Kidney (tissue), 22 donors: ENCODE measurements at places on chromosomes 1 and 21. TPM values are rescaled to one million over a fixed set of nuclear protein-coding genes. Genes with fewer than 3 reads are reported as not detected.

DNA sequence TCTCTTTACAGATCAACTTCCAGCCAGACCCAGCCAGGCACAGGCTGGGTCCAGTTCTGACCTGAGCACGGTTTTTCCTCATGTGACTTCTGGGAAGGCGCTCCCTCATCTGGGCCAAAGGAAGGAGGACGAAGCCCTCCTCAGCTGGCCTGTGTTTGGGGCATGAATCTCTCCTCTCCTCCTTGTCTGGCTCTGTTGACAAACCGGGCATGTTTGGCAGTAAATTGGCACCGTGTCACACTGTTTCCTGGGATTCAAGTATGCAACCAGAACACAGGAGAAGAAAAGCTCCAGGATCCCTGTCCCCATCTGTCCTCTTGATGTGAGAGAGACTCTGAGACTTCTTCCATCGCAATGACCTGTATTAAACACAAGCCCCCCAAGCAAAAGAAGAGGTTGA lies 18.3 kb downstream of the NECAP2 start:
- no peak for DNase-seq

- no peak for DNase-seq
These were observed 3.6 kb downstream of the NHLH2 start for GRCh38 chr1:115837341-115837739.

GRCh38 chr1:160374306-160375110 lies 7.6 kb downstream of the NHLH1 start:
- no peak for DNase-seq

DNA sequence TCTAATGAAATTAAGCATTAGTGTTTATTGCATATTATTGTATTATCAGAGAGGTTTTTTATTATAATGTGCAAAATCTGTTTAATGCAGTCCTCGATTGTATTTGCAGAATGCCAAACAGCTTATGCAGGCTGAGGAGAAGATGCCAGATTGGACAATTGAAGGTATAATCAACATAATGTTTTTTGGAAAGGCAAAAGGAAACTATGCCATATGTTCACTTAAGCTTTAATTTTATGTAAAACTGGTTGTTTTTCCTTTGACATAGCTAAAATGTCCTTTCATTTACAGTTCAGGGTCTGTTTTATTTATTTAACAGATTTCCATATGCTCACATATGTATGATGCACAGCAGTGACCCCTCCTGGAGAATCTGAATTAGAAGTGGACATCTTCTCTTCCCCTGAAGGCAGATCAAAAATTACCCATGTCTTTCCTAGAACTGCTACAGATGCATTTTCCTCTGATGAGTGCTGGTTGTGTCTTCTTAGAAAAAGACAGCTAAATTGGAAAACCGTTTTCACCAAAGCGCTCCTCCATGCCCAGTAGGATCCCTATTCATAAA lies 143.5 kb upstream of the USH2A start:
- DNase-seq, result no peak

- no peak for DNase-seq
These were observed 7.9 kb upstream of the AK5 start for GRCh38 chr1:77273891-77274290.

GRCh38 chr21:31659286-31659535 lies 282 bp upstream of the SOD1 start:
- DNase-seq, result no peak

DNA sequence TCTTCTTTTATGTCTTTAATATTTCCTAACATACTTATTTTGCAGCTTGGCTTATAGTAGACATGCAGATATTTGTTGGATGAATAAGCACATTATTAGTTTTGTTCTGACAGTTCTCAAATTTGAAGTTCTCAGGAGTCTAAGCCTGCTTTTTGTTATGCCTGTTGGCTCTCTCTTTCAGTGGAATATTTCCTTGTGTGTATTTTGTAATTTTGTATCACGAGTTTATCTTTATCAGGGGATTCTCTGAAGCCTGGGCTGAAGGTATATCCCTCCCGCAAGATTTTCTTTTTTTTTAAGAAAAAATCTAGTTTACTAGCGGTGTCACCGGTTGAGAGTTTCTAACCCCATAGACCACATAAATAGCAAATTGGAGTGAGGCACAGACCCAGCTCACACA lies 105.9 kb downstream of the RGL1 start:
- DNase-seq, result no peak

- DNase-seq, result no peak
These were observed 217.7 kb downstream of the CRB1 start for GRCh38 chr1:197485790-197486189.

GRCh38 chr1:219155135-219155534 lies 18.5 kb upstream of the LYPLAL1 start:
- DNase-seq, result no peak

DNA sequence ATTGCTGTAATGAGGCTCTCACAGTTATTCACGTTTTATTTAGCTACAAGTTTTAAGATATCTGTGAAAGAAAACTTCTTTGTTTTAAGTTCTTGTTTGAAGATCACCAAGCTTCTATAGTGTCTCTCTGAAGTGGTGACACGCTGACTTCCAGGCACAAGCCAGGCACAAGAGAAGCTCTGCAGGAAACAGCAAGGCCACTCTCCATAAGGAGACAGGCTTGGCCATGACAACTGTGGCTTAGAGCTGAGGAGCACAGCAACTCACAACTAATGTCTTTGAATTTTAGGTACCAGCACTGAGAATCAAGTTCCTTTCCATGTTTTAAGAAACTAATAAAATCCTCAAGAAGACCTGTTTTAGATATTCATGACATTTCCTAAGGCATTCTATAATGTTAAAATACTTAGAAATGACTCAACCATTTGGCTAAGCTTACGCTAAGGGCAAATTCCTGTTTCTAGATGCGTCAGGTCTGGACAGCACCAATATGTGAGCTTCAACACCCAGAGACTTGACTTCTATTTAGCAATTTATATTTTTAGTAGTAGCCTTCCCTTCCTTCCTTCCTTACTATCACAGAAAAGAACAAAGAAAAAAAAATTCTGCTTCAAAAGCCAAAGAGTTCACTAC lies 40.2 kb downstream of the APP start:
- no peak for DNase-seq

- DNase-seq, result no peak
These were observed 258.8 kb upstream of the NCAM2 start for GRCh38 chr21:20739421-20739820.

GRCh38 chr21:21196087-21196486 lies 197.9 kb downstream of the NCAM2 start:
- DNase-seq, result no peak

DNA sequence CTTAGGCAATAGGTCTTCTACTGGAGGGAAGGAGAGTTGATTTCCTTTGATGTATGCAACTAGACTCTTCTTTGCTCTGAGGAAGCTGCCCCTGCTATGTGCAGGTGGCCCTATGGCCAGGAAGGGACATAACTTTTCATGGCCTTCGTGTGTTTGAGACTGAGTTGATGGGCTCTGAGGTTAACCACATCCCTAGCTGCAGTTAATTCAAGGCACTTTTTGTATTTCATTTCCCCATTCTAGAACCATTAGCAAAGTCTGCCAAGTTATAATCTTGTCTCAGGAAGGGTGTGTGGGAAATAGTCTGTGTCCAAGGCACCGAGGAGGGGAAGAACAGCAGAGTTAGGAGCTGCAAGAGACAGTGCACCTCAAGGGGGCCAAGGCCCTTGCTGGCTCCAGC lies 2.5 kb downstream of the FCRL4 start:
- no peak for DNase-seq

DNA sequence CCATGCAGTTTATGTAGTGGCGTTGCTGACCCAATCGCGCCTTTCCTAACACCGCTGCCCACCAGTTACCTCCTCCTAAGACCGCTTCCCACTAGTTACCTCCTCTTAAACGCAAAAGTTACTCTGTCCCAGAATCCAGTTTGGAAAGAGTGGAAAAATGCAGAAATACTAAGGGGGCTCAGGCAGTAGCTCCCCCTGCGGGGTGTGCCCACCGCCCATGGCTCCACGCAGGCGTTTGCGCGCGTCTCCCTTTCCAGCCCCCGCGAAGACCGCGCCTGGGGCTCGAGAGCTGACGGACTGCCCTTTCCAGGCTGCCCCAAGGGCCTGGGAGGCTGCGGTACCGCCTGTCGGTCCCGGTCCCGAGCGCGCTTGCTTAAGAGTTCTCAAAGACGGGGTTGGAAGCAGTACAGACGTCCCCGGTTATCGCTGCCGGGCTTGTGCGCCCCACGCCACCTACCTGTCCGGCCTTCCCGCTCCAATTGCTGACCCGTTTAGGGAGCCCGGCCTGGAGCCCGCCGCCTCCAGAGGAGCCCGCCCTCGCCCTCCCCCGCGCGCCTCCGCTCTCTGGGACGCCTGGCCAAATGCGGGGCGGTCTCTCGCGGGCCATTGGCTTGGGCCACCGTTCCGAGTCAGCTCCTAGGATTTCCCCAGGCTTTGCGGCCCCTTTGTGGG lies 414.1 kb upstream of the ESRRG start:
- DNase-seq, result peak; percentile 55

DNA sequence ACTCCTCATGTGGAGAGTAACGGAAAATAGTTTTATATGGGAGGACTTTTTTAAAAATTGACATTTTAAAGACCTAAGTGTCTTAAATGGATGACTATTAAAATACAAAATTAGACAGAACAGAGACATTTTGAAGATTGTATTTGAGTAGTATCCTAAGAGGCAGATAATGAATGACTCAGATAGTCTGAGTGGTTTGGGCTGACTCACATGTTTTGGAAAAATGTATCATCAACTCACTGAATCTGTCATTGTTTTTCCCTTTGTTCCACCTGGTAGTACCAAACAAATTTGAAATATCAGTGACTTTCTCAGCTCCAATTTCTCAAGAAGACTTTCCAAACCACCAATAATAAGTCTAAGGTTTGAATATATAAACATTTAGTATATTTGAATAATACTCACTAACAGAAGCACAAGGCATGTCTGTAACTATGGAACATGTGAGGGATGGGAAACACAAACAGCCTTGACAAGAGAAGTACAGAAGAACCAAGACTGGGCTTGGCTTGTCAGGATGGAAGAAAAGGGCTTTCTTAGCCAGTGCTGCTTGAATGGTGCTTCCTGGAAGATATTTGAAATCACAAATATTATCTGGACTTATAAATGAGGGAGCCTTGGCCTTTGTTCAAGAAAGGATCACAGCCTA lies 90.6 kb downstream of the SGIP1 start:
- no peak for DNase-seq

DNA sequence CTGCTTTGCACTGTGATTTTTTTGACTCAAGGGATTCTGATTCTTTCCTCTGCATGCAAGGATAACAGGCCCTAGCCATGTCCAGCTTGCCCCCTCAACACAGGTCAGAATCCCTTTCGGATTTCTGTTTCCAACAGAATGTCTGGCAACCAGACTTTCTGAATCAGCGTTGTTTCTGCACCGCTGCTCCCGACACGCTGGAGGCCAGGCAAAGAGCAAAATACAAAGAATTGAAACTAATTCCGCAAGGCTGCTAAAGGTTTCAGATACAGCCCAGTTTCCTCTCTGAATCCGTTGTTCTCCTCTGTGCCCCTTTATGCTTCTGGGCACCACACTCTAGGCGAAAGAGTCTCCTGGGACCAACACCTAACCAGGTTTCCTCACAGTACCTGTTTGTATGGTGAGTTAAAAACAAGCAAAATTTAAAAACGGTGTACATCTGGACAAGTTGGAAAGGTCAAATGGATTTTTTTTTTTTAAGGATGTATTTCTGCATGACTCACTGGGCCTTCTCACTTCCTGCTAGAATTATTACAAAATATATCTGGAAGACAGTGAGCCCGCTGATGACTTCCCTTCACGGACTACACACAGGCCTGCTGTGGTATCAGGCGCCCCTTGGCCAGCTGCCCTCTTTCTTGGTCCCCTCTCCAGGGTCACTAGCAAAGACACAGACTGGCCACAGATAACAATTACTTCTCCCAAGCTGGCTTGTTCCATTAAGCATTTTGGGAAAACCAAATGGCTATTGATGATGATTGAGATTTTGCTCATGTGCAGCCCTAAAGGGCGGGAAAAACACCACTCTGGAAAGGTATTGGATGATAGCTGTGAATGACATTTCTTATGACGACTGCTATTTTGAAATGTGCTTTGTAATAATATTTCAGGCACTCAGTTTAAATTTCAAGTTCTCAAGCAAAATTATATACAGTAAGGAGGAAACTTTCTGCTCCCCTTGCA lies 118.3 kb downstream of the TGFB2 start:
- no peak for DNase-seq

Gene DCDC2B
- not detected for polyA plus RNA-seq

Gene TMIGD3
- 0.43 TPM for polyA plus RNA-seq

Gene PTPRC
- 1.4 TPM for polyA plus RNA-seq

Gene MYOG
- polyA plus RNA-seq, result not detected

Gene TAS1R1
- not detected for polyA plus RNA-seq

Gene RGS4
- polyA plus RNA-seq, result 2.0 TPM
